ENCODE measurements at places on chromosomes 16 and 17. TPM values are rescaled to one million over a fixed set of nuclear protein-coding genes. Genes with fewer than 3 reads are reported as not detected.

GRCh38 chr16:57577691-57578224, 35.3 kb downstream of the ADGRG5 start:
- DNase-seq, result no peak

DNA sequence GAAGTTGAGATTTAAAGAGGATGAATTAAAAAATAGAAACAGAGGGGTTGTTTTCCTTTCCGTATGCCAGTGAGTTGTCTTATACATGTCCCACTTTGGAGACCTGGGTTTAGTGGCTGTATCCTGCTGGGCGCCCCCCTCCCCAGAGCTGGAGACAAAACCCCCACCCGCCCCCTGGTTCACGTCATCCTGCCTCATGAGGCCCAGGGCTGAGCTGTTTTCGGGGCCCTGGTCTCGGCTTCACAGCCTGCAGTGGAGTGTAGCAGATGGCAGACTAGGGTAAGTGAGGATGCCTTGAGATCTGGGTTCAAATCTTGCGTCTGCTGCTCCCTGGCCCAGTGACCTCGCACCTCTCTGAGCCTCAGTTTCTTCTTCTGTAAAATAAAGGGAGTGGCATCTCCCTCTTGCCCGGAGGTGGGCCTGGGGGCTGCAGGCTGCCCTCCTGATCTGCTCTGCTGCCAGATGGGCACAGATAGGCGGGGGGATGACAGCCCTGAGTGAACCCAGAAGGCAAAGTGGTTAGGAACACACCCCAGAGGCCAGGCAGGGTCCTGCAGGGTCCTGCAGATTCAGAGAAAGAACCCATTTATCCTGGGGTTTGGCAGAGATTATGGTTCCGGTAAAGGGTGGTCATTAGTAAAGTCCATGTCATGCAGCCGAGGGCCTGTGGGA, 45.1 kb downstream of the SOCS3 start:
- DNase-seq, result no peak

DNA sequence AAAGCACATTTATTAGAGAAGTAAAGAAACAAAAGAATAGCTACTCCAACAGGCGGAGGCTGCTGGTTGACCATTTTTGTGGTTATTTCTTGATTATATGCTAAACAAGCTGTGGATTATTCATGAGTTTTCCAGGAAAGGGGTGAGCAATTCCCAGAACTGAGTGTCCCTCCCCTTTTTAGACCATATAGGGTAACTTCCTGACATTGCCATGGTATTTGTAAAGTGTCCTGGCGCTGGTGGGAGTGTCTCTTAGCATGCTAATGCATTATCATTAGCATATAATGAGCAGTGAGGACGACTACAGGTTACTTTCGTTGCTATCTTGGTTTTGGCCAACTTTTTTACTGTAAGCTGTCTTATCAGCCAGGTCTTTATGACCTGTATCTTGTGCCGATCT, 12.2 kb upstream of the HS3ST4 start:
- no peak for DNase-seq

DNA sequence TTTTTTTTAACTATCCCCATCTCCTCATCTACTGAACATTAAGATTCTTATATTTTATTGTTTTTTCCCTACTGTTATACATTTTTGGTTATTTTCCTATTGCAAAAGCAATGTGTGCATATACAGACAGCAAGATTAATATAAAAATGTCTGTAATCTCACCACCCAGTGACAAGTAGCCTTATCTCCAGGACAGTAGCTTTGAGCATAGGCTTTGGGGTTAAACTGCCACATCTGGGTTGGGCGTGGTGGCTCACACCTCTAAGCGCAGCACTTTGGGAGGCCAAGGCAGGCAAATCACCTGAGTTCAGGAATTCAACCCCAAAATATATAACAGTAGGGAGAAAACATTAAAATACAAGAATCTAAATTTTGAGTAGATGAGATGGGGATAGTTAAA, 27.4 kb upstream of the SSTR2 start:
- DNase-seq, result no peak

DNA sequence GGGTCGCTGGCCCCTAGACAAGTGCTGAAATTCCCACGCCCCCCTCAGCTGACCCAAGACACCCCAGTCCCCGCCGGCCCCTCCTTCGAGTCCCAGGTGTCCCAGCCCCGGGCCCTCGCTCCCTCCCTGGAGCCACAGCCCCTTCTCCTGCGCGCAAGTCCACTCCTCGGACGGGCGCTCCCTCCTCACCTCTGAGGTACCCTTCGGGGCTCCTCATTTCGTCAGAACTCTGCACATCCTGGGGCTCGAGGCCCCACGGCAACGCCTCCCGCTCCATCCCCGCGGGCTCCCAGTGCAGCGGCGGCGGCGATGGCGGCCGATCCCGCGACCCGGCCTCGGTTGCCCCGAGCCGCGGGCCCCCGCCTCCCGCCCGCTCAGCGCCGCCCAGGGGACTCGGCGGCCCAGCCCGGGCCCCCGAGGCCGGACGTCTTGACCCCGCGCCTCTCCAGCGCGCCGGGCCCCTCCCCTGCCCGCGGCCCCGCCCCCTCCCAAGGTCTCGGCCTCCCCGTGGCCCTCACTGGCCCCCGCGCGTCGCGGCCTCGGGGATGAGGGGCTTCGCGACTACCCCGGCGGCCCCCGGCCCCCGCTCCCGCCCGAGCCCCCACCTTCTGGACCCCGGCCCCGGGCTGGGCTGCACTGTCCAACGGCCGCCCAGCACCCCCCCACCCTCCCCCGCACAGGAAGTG, at the start of gene ZNF768:
Gene ZNF768 (minus strand): TSS at position 430 of the 686 bp plus-strand sequence. CDS start 153 bp downstream, at position 277.
- DNase-seq, result peak; percentile 81

GRCh38 chr16:8320131-8320530, 270.2 kb downstream of the TMEM114 start:
- DNase-seq, result no peak

DNA sequence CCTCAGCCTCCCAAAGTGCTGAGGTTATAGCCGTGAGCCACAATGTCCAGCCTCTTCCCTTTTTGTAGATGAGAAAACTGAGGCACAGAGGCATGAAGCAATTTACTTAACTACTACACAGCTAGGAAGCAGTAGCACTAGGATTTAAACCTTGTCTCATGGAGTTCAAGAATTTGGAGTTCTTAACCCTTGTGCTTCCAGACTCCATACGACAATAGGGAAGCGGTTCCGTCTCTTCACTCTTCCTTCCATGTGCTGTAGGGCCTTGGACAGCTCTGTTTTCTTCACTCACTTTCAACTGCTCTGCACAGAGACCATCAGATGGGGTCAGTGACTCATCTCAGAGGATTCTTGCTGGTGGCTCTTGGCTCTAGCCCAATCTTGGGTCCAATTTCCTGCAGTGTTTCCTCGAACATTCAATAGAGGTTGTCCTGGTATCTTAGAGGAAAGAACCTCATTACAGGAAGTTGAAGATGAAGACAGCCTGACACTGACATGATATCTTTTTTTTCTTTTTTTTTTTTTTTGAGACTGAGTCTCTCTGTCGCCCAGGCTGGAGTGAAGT, 19.3 kb downstream of the ITGAL start:
- no peak for DNase-seq

DNA sequence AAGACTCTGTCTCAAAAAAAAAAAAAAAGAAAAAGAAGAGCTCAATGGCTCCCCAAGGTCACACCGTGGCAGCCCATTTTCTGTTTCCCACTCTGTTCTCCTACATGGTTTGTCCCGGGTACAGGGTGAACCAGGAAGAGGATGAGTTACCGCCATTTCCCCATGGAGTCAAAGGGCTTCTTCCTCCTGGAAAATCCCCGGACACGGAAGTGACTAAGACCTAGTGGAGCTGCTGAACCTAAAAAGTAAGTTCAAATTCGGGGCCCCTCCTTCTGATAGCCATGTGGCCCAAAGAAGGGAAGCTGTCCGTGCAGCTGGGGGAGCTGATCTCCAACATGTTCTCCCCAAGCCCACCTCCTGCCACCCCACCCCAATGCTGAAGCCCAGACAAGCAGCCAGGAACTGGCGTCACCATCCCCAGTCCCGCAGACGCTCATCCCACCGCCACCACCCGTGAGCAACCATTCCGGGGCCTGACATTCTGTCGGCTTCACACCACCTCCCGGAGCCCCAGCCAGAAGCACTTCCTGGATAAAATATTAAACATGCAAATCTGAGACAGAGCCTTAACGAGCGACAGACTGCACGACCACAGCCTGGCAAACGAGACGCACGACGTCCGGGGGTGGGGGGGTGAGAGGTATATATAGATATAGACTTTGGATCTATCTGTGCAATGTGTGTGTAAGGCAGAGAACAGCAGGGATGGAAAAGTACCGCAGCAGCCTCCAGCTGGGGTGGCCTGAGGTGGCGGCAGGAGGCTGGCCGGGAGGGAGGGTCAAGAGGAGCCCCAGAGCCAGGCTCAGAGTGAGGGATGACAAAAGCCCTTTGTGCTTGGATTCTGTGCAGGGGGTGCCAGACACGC, 17.6 kb downstream of the EPOP start:
- DNase-seq, result no peak

DNA sequence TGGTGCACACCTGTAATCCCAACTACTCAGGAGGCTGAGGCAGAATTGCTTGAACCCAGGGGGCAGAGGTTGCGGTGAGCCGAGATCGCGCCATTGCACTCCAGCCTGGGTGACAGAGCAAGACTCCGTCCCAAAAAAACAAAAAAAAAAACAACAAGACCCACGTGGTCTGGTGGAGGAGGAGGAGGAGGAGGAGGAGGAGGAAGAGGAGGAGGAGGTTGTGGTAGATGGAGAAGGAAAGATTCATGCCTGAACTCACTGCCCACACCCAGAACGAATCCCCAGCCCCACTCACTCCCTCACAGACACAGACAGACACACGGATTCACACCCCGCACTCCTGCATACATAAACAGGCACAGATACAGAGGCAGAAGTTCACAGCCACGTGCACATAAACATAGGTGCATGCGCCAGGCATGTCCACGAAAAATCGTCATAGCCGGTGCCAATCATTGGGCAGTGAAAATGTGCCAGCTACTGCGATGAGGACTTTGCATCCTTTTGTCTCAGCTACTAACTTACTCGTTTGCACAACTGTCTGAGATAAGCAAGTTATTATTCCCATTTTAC, 138.5 kb downstream of the WSCD1 start:
- no peak for DNase-seq

DNA sequence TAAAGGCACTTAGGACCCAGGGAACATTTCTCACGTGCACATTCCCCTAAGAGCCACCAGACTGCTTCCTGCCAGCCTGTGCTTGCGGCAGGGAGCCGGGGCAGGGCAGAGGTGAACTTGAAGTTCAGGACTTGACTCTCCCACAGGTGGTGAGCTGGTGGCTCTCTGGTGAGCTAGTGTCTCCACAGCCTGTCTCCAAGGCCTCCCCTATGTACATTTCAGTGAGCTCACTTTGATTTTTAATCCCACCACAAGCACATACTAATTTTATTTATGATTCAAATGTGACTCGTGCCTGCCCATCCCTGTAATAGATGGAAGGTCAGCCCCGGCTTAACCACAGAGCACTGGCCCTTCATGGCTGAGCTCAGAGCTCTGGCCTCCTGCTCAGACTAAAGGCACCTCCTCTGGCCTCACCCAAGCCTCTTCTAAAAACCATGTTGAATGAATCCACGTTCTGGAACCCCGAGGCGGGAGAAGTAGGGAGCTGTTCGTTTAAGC, 9.2 kb downstream of the SNN start:
- DNase-seq, result no peak

DNA sequence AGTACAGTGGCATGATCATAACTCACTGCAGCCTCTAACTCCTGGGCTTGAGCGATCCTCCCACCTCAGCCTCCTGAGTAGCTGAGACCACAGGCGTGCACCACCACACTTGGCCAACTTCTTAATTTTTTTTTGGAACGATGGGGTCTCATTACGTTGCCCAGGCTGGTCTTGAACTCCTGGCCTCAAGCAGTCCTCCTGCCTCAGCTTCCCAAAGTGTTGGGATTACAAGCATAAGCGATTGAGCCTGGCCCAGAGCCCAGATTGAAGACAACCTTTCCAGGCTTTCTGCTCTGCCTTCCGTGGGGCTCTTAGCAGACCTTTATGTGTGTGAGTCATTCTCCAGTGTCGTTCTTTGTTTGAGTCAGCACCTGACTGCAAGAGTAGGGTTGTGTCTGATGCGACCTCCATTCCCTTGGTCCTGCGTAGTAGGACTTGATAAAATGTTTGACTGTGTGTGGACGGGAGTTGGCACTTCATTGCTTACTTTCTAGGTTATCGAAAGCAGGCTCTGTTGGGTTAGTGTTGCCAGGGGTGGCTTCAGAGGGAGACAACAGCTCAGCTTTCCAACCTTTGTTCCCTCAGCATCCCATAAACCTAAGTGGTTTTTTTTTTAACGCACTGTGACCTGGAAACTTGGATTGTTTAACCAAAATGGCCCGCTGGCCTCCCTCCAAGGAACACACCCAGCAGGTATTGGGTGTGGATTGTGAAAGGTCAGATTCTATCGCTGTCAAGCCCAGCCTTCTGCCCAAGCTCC, 26.4 kb downstream of the EEF2K start:
- peak; percentile 66 for DNase-seq

- no peak for DNase-seq
Observed at GRCh38 chr16:48047720-48048119, 108.1 kb downstream of the ABCC12 start.

GRCh38 chr17:31882571-31882970, 18.9 kb downstream of the UTP6 start:
- DNase-seq, result no peak

The UNC13D gene
- 2.1 TPM for polyA plus RNA-seq

The KCNH4 gene
- polyA plus RNA-seq, result not detected

The C1QTNF1 gene
- polyA plus RNA-seq, result 23.9 TPM

The CDH15 gene
- not detected for polyA plus RNA-seq

The IGSF6 gene
- polyA plus RNA-seq, result 5.7 TPM

The MYH1 gene
- polyA plus RNA-seq, result not detected
